ENCODE measurements at places on chromosomes 12 and 14.

DNA sequence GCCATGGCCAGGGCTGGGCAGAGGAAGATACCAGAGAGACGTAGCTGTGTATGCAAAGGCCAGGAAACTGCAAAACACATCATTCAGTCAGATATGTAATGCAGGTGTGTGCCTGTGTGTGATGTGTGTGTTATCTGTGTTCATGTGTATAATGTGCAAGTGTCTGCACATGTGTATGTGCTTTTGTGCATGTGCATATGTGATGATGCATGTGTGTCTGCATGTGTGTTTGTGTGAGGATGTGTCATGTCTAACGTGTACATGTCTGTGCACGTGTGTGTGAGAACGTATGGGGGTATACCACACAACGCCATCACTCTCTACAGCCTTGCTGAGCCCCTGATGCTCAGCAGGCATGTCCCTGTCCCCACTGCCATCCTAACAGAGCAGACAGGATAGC, 9.7 kb downstream of the DIO3 start:
- DNase-seq = no peak

DNA sequence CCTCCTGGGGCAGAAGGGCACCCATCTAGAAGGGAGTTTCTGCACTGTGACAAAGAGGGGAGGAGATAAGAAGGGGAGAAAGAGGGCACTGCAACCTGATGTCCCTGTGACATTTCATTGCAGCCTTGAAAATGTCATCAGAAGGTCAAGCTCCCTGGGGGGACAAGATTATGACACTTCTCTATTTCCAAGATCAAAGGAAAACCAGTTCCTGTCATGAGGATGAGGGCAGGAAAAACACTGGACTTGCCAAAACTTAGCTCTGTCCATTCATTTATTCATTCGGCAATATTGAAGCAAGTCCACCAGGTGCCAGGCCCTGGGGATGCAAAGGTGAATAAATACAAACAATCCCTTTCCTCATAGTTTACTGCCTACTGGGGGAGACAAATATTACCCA, 138.4 kb upstream of the CDKN3 start:
- no peak for DNase-seq

- no peak for DNase-seq
Observed at GRCh38 chr12:6336889-6337853, 4.7 kb downstream of the TNFRSF1A start.

- DNase-seq = no peak
Observed at GRCh38 chr14:99191395-99192027, 80.5 kb downstream of the BCL11B start.

GRCh38 chr14:102356280-102356679, 6.4 kb downstream of the CINP start:
- no peak for DNase-seq

DNA sequence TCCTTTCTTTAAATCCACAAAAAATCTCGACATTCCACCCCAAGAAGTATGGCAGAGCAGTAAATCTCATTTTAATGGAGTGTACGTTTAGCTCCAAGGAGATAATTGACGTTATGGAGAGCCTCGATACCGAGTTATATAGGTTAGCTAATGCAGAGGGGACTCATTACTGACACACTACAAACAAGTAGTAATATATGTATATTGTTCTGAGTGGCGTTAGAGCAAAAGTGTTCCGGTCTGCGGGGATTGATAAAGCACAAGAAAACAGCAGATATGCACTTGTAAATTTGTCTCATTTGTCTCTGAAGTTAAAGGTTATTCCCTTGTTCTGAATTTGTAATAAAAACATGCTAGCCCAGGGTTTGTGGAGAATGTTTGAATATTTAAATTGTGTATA, 84.1 kb downstream of the BCL11B start:
- no peak for DNase-seq

DNA sequence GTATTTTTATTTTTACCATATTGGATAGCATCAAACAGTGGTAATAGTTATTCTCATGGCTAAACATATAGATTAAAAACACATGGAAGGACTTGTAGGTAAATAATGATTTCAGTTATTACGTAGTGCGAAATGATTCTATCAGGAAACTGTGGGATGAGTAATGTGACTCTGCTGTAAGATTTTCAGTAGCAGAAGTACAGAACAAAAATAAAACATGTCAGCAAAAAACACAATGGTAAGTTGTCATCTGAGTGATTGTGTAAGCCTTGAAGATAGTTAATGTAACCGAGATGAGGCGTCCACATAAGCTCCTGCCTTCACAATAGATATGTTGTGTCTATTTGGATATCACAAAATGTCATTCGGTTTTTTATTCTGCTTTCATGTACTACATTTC, 99.8 kb downstream of the BORCS5 start:
- no peak for DNase-seq

- no peak for DNase-seq
Observed at GRCh38 chr12:97464385-97465321, 2.0 kb downstream of the RMST start.

DNA sequence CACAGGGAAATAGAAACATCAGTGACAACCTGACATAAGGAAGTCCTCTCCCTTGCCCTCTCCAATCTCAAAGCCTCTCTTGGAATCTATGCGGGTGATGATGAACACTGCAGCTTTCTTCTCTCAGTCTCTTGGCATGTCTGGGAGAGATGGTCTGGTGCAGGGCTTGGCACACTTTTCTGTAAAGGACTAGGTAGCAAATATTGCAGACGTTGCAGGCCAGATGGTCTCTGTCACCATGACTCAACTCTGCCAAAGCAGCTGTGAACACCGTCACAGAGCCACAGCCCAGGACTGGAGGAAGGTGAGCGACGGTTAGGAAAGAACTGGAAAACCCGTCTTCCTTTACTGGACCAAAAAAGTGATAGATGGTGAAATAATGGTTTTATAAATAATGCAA, 591.0 kb upstream of the TMEM132C start:
- no peak for DNase-seq

All from SIG-M5 (cell line).